Skeletal muscle cell (primary cell): ENCODE measurements at places on chromosomes 12 and 14.
A peak's percentile ranks its signal among the peaks of the same experiment; 100 is the strongest.

- no peak for DNase-seq
Measured at GRCh38 chr14:104144911-104145825, 6.8 kb downstream of the KIF26A start.

GRCh38 chr12:42332301-42333285, 6.6 kb downstream of the PPHLN1 start:
- no peak for DNase-seq

DNA sequence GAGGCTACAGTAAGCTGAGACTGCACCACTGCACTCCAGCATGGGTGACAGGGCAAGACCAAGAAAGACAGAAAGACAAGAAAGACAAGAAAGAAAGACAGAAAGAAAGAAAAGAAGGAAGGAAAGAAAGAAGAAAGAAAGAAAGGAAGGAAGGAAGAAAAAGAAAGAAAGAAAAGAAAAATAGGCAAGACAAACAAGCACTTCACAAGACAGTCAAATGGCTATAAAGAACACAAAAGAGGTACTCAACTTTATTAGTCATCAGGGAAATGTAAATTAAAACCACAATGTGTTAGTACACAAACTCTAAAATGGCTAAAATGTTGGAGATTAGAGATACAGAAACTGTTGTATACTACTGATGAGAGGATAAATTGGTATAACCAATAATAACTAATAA, 6.6 kb downstream of the ATXN3 start:
- no peak for DNase-seq

- DNase-seq, result peak; percentile 49
Measured at GRCh38 chr12:80877721-80878265, 59.9 kb downstream of the LIN7A start.

DNA sequence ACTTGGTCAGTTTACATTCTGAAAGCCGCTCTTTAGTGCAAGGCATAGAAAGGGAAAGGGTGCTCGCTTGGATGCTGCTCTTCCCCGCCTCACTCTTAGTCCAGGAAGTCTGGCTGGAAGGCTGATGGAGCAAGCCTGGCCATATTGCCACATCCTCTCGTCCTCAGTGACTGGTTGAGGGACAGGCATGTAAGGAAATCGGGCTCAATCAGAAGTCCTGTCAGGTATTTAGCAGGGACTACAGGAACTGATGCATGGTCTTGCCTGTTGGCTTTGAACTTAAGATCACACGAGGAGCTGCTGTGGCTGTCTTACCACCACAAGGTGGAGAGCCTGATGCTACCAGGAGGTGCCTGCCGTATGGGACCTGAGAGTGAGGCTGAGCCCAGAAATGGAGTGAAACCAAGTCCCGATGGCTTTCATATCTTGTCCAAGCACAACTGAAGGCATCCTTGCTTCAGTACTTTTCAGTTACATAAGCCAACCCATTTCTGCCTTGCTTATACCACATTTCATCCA, 10.7 kb upstream of the C12orf75 start:
- DNase-seq, result no peak

DNA sequence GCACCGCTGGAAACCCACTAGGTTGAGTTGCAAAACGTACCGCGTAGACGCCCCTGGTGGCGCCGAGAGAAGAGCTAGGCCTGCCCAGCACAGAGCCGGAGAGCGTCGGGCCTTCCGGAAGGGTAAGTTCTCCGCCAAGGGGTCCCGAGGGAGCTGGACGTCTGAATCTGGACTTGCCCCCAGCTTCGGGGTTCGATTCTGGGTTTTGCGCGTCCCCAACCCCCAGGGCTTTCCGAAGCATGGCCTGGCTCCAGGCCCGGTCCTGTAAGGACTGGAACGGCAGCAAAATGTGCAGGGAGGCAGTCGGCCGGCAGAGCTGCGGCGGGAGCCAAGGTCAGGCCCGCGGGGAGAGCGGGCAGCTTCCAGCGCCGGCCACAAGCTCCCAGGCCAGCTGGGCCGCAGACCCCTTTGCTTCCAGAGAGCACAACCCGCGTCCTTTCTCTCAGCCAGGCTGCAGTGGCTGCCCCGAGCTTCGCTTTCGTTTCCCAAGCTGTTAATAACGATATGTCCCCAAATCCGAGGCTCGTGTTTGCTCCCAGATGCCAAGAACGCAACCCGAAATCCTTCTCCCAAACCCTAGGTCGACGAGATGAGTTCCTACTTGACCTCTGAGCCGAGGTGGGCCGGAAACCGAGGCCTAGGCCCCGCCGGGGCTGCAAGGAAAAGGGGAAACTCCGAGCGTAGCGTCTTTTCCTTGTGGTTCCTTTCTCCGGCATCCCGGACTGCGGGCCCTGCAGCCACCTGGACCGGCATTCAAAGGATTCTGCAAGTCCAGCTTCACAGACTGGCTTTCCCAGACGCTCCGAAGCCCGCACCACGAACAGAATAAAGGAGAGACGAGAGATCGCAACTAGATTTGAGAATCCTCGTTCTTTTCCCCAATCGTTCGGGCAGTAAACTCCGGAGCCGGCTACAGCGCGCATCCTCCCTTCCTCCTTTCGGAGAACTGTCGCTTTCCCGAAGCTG, 3.2 kb upstream of the TBX5 start:
- no peak for DNase-seq

GRCh38 chr14:61609191-61609843, 86.0 kb upstream of the HIF1A start:
- DNase-seq, result no peak

- DNase-seq, result no peak
Measured at GRCh38 chr12:45725631-45726602, 3.6 kb upstream of the ARID2 start.

DNA sequence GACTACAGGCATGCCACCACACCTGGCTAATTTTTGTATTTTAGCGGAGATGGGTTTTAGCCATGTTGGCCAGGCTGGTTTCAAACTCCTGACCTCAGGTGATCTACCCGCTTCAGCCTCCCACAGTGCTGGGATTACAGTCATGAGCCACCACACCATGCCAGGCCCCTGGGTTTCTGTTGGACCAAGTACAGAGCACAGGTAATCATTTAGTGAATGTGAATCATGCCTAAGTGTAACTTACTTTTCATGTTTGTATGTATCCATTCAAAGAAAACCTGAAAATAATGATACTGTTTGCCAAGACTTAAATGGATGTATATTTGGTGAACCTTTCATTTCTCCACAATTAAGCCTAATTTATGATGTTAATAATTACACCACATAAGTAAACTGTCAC, 65.9 kb downstream of the FGD6 start:
- no peak for DNase-seq

- DNase-seq, result no peak
Measured at GRCh38 chr12:65827342-65827741, 3.1 kb downstream of the HMGA2 start.

DNA sequence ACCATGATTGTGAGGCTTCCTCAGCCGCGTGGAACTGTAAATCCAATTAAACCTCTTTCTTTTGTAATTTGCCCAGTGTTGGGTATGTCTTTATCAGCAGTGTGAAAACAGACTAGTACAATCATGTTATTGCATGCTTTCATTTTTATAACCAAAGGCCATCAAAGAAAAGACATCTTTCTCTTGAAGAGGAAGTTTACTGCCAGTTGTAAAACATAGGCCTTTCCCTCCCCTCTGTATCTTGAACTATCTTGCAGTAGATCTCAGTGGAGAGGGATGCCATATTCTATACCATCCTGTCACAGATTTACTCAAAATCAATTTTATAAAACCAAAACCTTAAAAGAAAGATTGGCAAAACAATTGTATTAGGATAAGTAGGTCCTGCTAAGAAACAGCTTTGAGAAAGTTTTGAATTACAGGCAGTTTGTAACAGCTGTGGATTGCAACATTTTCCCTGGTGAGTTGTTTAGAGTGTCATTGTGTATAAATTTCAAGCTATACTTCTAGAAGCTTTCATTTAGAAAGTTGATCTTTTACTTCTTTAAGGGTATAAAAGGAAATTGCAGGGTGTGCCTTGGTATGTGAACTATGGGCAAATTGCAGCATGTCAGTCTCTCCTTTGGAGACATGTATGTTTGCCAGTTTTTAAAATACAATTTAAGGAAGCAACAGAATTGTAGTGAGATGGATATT, 128.0 kb downstream of the ATP23 start:
- DNase-seq, result peak; percentile 22

GRCh38 chr12:54251667-54252284, 28.1 kb downstream of the CBX5 start:
- DNase-seq, result no peak

GRCh38 chr12:130043685-130044406, 118.4 kb upstream of the FZD10 start:
- DNase-seq, result no peak

- DNase-seq, result no peak
Measured at GRCh38 chr12:115866909-115867525, 410.5 kb downstream of the MED13L start.

GRCh38 chr12:116864371-116865160, 16.7 kb downstream of the HRK start:
- peak; percentile 39 for DNase-seq

GRCh38 chr12:25494926-25495325, 58.2 kb downstream of the LMNTD1 start:
- no peak for DNase-seq

- no peak for DNase-seq
Measured at GRCh38 chr12:67919406-67919805, 69.8 kb upstream of the IFNG-AS1 start.

DNA sequence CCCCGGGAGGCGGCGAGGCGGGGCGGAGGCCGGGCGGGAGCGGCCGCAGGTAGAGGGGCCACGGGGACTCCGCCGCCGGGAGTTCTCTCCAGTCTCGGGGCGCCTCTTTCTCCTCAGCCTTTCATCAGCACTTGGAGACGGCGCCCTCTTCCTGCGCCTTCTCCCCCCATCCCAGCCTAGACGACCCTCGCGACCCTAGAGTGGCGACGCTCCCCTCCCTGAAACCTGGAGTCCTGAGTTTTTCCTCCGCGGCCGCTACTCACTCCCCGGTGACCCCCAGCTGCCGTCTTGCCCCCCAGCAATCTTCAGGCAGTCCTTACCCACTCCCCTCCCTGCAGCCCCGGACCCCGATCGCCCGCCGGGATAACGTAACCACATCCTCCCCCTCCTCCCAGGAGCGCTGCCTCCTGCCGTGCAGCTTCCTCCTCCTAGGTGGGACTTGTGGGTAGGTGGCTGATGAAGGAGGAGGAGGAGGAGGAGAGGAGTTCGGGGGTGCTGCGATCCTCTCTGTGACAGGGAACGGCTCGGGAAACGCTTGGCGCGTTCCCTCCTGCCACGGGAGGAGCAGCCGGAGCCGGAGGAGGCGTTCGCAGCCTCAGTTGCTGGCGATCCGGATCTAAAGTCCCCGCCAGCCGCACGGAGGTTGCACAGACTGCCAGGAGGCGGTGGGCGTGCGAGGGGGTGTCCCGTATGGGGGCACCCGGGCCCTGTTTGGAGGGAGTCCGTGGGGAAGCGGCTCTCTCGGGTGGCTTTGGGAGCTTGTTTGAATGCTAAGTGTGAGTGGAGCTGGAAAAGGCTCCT, 891 bp downstream of the PLEKHA5 start:
- DNase-seq, result no peak

- DNase-seq, result no peak
Measured at GRCh38 chr14:105272623-105273022, 24.3 kb downstream of the BTBD6 start.

- no peak for DNase-seq
Measured at GRCh38 chr12:83827193-83827592, 1085.4 kb downstream of the SLC6A15 start.

- DNase-seq, result peak; percentile 55
Measured at GRCh38 chr12:49705479-49706134, 1.6 kb downstream of the FMNL3 start.

DNA sequence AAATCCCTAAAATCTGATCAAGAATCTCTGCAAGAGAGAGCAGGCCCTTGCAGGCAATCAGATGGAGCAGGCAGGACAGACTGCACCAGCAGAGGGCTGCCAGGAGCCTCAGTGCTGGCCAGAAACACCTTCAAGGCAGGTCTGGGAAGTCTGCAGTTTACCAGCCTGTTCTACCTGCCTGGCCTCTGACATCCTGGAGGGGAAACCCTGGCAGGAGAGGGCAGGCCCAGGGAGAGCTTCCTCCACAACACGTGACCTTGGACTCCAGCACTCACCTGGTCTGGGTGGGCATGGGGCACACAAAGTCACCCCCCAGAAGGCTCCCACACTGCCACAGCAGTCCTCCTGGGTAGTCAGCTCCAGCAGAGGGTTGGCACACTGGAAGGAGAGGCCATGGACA, 56.0 kb downstream of the ISCA2 start:
- DNase-seq, result no peak

DNA sequence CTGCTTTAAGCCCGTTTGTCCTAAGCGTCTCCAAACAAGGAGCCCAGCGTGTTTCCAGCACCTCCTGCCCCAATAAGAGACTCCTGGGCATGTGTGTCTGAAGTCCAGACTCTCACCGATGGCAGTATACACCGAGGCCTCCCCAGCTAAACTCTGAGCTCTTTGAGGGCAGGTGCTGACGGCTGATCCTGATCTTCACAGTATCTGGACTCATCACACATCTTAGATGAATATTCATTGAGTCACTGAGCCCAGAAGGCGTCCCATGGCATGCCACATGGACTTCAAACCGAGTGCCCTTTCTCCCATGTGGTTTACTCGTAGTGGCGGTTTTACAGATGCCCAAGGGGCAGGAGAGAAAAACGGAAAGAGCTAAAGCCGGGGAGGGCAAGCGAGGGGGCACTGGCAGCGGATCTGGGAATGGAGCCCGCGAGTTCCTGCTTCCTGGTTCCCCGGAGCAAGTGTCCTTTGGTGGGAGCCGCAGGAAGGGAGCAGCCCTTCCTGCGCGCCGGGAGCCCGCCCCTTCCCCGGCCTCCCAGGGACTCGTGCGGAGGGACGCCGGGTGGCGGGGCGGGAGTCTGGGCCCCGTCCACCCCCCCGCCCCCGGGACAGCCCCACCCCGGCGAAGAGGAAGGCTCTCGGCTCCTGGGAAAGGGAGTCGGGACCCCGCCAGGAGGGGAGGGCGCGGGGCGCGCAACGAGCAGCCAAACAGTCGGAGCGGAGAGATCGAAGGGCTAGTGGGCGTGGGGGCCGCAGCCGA, 585 bp upstream of the TEAD4 start:
- DNase-seq, result no peak

DNA sequence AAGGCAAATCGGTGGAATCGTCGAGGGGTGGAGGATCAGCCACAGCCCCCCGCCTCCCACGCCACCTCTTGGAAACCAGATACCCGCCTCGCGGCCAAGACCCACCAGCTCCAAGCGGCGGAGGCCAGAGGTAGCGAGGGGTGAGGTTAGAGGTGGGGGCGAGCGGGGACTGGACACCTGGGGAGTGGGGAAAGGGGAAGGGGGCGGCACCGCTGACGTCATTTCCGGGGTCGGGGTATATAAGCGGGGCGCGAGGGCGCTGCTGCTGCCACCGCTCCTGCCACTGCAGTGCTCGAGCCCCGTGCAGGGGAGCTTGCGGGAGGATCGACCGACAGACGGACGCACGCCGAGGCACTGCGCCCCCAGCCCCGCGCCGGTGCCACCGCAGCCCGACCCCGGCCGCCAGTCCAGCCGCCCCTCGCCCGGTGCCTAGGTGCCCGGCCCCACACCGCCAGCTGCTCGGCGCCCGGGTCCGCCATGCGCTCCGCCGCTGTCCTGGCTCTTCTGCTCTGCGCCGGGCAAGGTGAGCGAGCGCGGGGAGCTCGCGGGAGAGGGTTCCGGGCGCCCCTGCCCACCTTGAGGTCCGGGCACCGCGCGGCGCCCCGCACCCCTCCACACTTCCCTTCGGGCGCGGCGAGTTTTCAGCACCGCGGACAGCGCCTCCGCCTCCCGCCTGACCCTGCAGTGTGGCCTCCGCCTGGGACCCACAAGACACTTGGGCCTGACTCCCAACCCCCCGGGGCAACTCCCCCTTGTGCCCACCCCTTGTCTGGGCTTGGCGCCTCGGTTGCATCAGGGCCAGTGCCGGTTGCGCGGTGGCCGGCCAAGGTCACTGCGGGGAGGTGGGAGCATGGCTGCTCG, at the start of gene CHGA:
TSS of gene CHGA (plus strand) at position 268 of the 861 bp plus-strand sequence. CDS start at position 478, 210 bp downstream.
- no peak for DNase-seq
